ENCODE measurements at places on chromosomes 7 and 10.

DNA sequence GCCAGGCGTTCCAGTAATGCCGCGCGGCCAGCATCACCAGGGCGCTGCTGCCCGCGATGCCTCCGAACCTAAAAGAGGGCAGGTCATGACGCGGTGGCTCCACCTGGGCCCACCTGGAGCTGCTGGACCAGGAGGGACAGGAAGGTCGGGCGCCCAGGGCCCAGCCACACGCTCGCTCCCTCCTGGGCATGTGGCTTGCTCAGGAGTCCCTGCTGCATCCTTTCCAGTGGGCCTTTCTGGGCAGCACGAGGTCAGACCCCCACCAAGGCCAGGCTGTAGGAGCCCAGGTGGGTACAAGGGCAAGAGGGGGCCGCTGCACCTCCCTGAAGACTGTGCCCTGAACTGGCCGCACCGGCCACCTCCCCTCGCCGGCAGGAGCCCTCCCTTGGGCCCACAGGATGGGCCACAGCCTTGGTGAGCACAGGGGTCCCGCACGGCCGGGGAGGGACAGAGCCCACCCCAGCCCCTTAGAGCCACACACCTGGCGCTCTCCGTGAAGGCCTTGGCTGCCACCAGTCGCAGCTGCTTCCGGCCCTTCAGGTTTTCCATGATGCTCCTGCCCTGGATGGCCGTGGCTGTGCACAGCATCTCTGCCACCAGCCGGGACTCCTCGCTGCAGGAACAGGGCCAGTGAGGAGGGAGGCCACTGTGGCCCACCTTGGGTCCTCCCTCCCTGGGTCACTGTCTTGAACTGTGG lies 43.2 kb downstream of the CFAP46 start:
- no peak for DNase-seq

GRCh38 chr7:43589728-43590127 lies 6.8 kb downstream of the STK17A start:
- no peak for DNase-seq

DNA sequence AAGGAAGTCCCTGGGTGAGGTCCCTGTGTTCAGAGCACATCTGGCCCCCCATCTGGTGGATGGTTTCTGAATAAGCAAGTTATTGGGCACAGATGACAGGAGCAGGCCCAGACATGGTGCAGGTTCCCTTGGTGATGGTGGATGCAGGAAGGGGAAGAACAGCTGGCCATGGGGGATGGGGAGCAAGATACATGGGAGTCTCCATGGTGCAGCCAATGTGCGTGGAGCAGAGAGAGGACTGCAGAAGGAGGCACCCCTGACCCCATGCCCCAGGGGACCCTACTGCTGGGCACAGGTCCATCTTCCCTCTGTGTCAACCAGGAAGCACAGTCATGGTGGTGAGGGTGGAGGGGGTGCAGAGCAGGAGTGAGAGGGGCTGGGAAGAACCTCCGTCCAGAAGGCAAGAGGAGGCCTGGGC lies 43.8 kb upstream of the RABGEF1 start:
- DNase-seq: peak; percentile 76

DNA sequence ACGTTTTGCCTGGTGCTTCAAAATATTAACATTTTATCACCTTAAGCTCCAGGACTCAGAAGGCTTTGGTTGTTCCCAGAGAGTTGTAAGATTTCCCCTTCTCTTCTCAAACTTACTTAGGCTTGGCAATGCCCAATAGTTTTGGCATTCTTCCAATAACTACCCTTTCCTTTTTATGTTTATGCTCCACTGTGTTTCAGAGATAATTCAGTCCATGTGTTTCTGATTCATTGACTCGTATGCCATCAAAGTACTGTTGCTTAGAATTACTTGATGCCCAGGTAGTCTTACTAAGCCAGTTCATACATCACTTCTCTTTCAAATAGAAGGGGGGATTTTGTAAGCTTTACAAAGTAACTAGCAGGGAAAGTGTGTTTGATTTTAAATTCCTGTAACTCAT lies 66.6 kb downstream of the AGMO start:
- DNase-seq: peak; percentile 69

- no peak for DNase-seq
These were observed 211.9 kb upstream of the SHH start for GRCh38 chr7:156024201-156024600.

DNA sequence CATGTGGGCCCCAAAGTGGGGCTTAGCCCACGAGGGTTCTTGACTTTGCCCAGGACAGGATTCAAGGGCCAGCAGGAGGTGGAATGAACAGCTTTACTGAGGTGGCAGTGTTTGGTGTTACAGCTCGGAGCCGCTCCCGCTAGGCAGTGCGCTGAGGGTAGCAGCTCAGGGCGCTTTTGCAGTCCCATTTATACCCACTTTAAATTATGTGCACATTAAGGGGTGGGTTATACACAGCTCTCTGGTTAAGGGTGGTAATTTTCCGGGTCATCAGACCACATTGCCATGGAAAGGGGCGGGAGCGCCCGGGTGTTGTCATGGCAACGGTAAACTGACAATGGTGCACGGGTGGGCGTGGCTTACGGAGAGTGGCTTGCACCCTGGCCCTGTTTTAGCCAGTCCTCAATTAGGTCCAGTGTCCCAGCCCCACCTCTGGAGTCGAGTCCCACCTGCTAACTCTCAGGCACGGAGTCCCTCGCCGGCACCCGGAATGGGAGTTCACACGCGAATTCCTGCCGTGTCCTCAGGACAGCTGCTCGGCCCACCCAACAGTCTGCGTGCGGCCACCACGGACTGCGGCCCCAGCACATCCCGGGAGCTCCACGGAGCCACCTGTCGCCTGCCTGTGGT lies 58.2 kb upstream of the PDGFA start:
- DNase-seq: no peak

GRCh38 chr7:2217716-2218443 lies 14.9 kb downstream of the MAD1L1 start:
- no peak for DNase-seq

DNA sequence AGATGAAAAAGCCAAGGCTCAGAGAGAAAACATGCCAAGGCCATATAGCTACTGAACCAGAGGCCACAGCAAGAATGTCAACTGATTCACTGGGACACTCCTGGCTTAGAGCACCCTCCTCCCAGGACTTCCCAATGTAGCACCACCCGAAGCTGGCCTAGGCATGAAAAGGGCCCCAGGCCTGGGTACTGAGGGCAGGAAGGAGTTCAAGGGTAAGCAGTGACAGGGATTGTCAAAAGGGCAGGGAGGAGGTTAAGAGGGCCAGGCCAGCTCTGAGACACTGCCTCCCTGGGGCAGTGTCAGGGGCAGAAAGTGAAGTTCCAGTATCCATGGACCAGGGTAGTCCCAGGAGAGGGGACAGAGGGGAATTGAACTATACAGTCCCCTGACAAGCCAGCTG lies 57.8 kb downstream of the FRMPD2 start:
- DNase-seq: no peak

DNA sequence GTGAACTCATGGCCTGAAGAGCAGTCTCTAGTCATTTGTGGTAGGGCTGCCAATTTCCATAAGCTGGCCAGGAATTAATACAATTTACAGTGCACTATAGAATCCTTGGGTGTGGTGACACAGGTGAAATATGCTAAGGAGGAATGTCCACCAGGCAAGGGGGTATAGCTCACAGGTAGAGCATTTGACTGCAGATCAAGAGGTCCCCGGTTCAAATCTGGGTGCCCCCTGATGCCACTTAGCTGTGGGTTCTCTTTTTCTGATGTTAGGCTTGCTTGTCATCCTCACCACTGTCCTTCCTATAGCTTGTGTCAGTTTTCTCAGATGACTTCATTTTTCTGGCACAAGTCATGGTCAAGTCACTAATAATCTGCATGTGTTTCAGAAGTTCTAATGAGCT lies 108.7 kb downstream of the ZNF467 start:
- DNase-seq: no peak

GRCh38 chr7:20722941-20723340 lies 63.7 kb downstream of the SP8 start:
- no peak for DNase-seq

Measured in NCI-H446 (cell line).